NCI-H187 (cell line): ENCODE measurements at places on chromosomes 13 and 19.

GRCh38 chr13:91368101-91368500 lies 20.6 kb downstream of the MIR17HG start:
- DNase-seq = no peak

- peak; percentile 97 for DNase-seq
Measured at GRCh38 chr19:1260749-1261537, 8.2 kb upstream of the CIRBP start.

- no peak for DNase-seq
Measured at GRCh38 chr19:7122701-7123100, 53.2 kb downstream of the ZNF557 start.

DNA sequence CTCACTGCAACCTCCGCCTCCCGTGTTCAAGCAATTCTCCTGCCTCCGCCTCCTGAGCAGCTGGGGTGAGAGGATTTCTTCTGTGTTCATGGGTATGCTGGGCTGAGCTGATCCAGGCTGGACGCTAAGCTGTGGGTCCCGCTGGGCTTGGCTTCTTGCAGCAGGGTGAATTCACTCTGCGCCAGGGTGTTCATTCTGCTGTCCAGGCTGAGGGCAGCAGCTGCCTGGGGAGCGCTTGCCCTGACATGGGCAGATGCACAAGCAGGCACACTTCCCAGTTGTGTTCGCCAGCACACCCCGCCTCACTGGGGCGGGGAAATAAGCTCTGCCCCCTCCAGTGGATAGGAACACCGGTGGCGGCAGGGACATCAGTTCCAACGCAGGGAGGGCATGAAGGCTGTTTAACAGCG lies 7.3 kb upstream of the INAFM1 start:
- DNase-seq = no peak

DNA sequence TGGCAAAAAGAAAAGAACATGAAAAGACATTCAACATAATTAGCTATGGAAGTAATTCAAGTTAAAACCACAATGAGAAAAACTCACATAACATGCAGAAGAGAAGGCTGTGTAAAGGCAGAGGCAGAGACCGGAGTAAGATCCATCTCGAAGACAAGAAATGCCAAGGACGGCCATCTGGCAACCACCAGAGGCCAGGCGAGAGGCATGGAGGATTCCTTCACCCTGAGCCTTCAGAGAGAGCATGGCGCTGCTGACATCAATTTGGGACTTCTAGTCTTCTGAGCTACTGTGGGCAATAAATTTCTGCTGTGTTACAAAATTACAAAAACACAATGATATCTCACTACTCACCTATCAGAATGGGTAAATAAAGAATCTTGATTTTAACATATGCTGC lies 381.0 kb downstream of the TSHZ3 start:
- DNase-seq = no peak
